ENCODE measurements at places on chromosomes 1 and 21. TPM values are rescaled to one million over a fixed set of nuclear protein-coding genes. Genes with fewer than 3 reads are reported as not detected.
A peak's percentile ranks its signal among the peaks of the same experiment; 100 is the strongest.

Gene LRRN2
- total RNA-seq = not detected

Gene KLHDC9
- not detected for total RNA-seq

- no peak for DNase-seq
- peak overlapping the region; percentile 46 for H3K27ac ChIP-seq
- peaks cover 63% of the 10 kb centered on the region for H3K27me3 ChIP-seq
- peaks cover 20% of the 10 kb centered on the region for H3K4me1 ChIP-seq
- peak overlapping the region; percentile 88 for H3K4me3 ChIP-seq
Measured at GRCh38 chr1:243851257-243851756, 1.3 kb upstream of the AKT3 start.

Gene KCNK1
- 24.3 TPM for total RNA-seq

Gene NEGR1
- 4.1 TPM for total RNA-seq

- H3K4me3 ChIP-seq = no peak overlapping the region
- H3K36me3 ChIP-seq = peaks cover 8% of the 10 kb centered on the region
Measured at GRCh38 chr1:235265900-235266299, 62.1 kb downstream of the ARID4B start.

DNA sequence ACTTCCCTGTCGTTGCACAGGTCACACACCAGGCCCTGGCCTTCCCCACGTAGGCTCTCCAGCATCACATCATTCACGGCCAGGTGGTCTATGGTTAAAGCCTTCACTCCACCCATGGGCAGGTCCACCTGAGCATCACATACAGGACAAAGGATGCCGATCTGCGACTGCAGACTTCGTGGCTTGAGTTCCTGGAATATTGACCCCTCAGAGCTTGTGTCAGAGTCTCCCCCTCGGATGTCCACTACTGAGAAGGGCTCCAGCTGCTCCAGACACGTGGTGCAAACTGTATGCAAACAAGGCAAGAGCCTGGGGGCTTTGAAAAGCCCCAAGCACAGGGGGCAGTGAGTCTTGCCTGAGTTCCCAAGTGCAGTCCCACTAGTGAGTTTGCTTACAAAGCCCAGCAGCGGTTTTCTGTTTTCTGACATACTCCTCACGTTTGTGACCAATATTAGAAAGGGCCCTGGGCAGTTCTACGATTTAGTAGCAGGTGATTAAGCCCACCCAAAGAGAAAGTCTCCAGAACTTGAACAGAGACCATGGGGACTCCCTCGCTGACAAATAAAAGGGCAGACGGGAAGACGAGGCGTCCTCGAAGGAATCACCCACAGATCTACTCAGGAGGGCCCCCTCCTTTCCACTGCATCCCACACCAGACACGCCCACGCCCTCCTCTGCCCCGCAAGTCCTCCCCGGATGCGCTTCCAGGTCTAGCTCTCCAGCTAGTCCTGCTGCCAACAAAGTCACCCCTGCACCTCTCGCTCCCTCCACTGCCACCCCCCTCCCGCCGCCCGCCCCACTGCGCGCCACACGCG lies 568 bp downstream of the TRIM45 start:
- DNase-seq = no peak
- no peaks in the 10 kb centered on the region for H3K27me3 ChIP-seq
- H3K36me3 ChIP-seq = no peaks in the 10 kb centered on the region
- peak overlapping the region; percentile 84 for H3K4me3 ChIP-seq
- peak overlapping the region; percentile 86 for H3K27ac ChIP-seq

- no peak overlapping the region for H3K27ac ChIP-seq
- no peak for DNase-seq
Measured at GRCh38 chr1:18077657-18078215, 29.9 kb upstream of the IGSF21 start.

DNA sequence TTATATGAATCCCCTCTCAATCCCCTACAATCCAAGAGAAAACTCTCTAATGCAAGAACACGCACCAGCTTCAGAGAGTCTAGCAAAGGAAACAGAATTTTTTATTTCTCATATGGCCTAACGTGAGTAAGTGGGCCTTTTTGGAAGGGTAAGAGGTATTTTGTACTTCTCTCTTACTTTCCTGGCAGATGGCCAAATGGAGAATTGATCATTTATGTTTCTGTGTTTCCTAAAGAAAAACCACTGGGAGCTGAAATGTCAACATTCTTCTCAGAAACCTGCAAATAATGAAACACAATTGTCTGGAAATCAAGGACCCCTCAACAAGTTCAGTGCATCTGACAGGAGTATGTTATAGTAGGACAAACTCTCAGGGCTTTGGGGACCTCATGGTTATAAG lies 176.4 kb upstream of the C8B start:
- H3K4me3 ChIP-seq = no peak overlapping the region
- no peaks in the 10 kb centered on the region for H3K36me3 ChIP-seq
- no peak overlapping the region for H3K27ac ChIP-seq
- no peak for DNase-seq
- H3K4me1 ChIP-seq = no peaks in the 10 kb centered on the region

DNA sequence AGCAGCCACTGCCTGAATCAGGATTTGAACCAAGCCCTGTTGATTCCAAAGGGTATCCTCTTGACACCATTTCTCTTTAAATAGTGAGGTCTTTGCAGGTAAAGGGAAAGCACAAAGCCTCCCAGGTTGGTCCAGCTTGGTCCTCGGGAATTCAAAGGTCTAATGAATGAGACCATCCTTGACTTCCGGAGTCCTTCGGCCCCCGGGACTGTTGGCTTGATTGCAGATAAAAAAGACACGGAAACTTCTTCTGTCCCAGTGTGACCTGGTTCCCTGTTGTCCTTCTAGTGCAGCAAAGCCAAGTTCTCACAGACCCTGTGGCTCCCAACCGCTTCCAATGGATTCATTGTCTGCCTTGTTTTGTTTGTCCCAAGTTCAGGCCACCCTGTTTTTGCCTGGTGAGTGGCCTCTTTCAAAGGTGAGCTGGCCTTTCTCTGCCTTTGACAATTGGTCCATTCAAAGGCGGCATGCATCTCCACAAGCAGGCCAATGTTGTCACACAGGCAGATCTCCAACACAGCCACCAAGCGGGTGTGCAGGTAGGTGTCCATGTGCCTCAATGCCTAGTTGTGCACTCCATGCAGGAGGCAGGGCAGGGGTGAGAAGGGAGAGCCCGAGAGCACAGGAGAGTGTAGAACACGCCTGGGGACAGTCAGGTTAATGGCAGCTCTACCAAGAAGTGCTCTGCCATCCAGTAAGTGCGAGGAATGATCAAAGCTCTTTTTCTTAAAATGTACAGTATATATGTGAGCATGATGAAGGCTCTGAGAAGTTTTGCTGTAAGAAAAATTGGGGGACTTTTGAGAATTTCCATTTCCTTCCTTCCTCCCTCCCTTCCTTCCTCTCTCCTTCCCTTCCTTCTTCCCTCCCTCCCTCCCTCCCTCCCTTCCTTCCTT lies 82.1 kb upstream of the ZBTB40 start:
- H3K4me3 ChIP-seq = no peak overlapping the region
- no peaks in the 10 kb centered on the region for H3K36me3 ChIP-seq
- H3K4me1 ChIP-seq = no peaks in the 10 kb centered on the region
- no peak for DNase-seq
- peaks cover 74% of the 10 kb centered on the region for H3K27me3 ChIP-seq
